ENCODE measurements at places on chromosomes 16 and 17. TPM values are rescaled to one million over a fixed set of nuclear protein-coding genes. Genes with fewer than 3 reads are reported as not detected.

DNASE1L2 gene
- total RNA-seq, result 0.67 TPM

CLEC3A gene
- not detected for total RNA-seq

UNC13D gene
- total RNA-seq, result 10.3 TPM

SOCS7 gene
- total RNA-seq, result 3.6 TPM

KRTAP4-9 gene
- total RNA-seq, result not detected

HOXB9 gene
- total RNA-seq, result not detected

KRT14 gene
- total RNA-seq, result not detected

SCARF1 gene
- 11.9 TPM for total RNA-seq

RCVRN gene
- not detected for total RNA-seq

SRRM2 gene
- 119 TPM for total RNA-seq

CCL23 gene
- 1.9 TPM for total RNA-seq

ALOX15B gene
- total RNA-seq, result 1.0 TPM

MKS1 gene
- total RNA-seq, result 5.7 TPM

DRG2 gene
- total RNA-seq, result 10.9 TPM

PIK3R6 gene
- 0.37 TPM for total RNA-seq

PSMD7 gene
- total RNA-seq, result 60.5 TPM

HAP1 gene
- total RNA-seq, result 0.05 TPM

HOXB3 gene
- 0.75 TPM for total RNA-seq

FOXJ1 gene
- total RNA-seq, result 1.5 TPM

ZFPM1 gene
- 12.8 TPM for total RNA-seq

ST6GALNAC2 gene
- total RNA-seq, result 1.3 TPM

LPO gene
- total RNA-seq, result not detected

SOX15 gene
- 0.17 TPM for total RNA-seq

KCNH4 gene
- total RNA-seq, result not detected

CHST5 gene
- not detected for total RNA-seq

SLC6A2 gene
- not detected for total RNA-seq

CYB561 gene
- total RNA-seq, result 0.93 TPM

WNK4 gene
- 0.33 TPM for total RNA-seq

MGAT5B gene
- total RNA-seq, result not detected

KRT16 gene
- total RNA-seq, result not detected

SLC52A1 gene
- total RNA-seq, result 0.28 TPM

KRT33B gene
- total RNA-seq, result not detected

NOG gene
- not detected for total RNA-seq

ABCA9 gene
- total RNA-seq, result 6.7 TPM

GPRC5B gene
- total RNA-seq, result 1.7 TPM

KRTAP4-3 gene
- not detected for total RNA-seq

SPOP gene
- 48.6 TPM for total RNA-seq

TBC1D3H gene
- not detected for total RNA-seq

RPL19 gene
- 658 TPM for total RNA-seq

OTOP3 gene
- not detected for total RNA-seq

MYH3 gene
- total RNA-seq, result 0.65 TPM

PMP22 gene
- total RNA-seq, result 3.2 TPM

PPP1R27 gene
- total RNA-seq, result not detected

HAS3 gene
- total RNA-seq, result 0.09 TPM

TP53TG3B gene
- not detected for total RNA-seq

GRAP gene
- total RNA-seq, result 6.5 TPM

KRT23 gene
- total RNA-seq, result 0.09 TPM

CALCOCO2 gene
- 23.0 TPM for total RNA-seq

ARHGAP23 gene
- total RNA-seq, result 31.8 TPM

KRTAP4-6 gene
- not detected for total RNA-seq

CARD14 gene
- 0.70 TPM for total RNA-seq

TPSD1 gene
- total RNA-seq, result not detected

TMED6 gene
- 10.6 TPM for total RNA-seq

SP6 gene
- total RNA-seq, result 0.09 TPM

PDILT gene
- not detected for total RNA-seq
